ENCODE measurements at places on chromosomes 7 and 10. TPM values are rescaled to one million over a fixed set of nuclear protein-coding genes. Genes with fewer than 3 reads are reported as not detected.
A peak's percentile ranks its signal among the peaks of the same experiment; 100 is the strongest.

Gene RAMP3
- total RNA-seq: 0.35 TPM

Gene NYAP1
- 4.9 TPM for total RNA-seq

GRCh38 chr10:75499556-75500160 is 68.2 kb downstream of the LRMDA start:
- no peak for DNase-seq

Gene CCDC3
- total RNA-seq: 5.2 TPM

GRCh38 chr7:151083071-151083823 is at the start of gene TMUB1:
Gene TMUB1, minus strand, starts transcription at chr7:151083493. Its CDS starts 930 bp downstream, at chr7:151082563.
- peak; percentile 83 for DNase-seq

DNA sequence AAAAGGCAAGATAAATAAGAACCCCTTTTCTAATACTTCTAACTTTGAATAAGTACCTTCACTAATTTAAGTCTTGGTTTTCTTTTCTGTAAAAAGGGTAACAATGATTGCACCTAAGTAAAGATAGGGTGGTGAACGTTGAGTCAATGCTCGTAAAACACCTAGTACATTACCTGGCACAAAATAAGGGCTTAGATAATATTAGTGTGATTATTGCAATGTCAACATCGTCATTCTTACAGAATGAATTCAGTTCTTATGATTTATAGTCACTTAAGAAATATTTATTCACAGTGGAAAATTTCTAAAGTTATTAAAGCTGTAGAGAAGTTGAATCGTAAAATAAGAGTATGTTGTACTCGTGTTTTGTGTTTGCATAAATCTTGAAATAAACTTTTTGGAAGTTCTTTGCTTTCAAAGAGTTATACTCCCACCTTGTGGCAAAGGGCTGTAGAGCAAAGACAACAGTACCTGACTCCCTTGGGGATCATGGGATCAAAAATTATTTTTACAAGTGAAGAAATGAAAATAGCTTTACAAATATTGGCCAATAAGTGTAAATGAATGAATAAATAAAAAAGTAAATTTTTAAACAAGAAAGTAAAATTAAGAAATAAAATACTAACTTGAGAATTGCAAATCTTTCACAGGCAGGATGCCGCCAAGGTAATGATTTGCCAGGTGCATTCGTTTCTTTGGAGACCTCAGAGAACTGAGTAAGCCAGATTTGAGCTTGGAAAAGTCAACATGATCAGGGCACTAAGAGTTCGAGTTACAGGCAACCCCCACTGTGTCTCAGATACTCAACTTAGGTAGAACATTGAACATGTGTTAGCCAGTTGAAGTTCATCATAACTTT is 285.8 kb upstream of the CACNA2D1 start:
- peak; percentile 75 for DNase-seq

DNA sequence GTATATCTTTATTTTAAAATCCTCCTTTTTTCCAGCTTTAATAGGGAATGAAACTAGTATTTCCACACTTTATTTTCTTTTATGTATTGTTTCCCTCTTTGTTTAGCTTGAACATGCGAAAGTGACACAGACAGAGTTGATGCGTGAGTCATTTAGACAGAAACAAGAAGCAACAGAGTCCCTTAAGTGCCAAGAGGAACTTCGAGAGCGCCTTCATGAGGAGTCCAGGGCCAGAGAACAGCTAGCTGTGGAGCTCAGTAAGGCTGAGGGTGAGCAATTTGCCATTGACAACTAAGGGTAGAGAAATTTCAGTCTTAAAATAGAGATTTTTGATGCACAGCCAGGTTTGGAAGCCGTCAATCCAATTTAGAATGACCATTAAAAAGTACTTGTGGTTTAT is 73.1 kb downstream of the CYP51A1 start:
- DNase-seq: no peak

DNA sequence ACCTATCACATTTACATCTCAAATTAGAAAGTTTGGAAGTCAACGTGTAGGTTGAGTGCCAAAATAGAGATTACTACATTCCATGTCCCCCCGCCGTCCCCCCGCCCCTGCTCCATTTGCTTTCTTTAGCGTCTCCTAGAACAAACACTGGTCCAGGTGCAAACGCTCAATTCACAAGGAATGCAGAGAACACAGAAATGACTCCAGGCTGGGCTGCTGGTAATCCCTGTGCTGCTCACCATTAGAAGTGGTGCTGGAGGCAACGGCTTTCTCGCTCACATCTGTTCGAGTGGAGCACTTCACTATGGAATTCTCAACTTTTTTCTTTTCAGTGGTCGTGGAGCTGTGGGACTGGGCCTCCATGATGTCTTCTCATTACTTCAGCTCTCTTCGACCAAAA is 14.1 kb downstream of the GLI3 start:
- peak; percentile 85 for DNase-seq

Gene DOCK4
- total RNA-seq: 33.8 TPM

Gene CEP55
- 15.0 TPM for total RNA-seq

Gene XRCC2
- 33.2 TPM for total RNA-seq

DNA sequence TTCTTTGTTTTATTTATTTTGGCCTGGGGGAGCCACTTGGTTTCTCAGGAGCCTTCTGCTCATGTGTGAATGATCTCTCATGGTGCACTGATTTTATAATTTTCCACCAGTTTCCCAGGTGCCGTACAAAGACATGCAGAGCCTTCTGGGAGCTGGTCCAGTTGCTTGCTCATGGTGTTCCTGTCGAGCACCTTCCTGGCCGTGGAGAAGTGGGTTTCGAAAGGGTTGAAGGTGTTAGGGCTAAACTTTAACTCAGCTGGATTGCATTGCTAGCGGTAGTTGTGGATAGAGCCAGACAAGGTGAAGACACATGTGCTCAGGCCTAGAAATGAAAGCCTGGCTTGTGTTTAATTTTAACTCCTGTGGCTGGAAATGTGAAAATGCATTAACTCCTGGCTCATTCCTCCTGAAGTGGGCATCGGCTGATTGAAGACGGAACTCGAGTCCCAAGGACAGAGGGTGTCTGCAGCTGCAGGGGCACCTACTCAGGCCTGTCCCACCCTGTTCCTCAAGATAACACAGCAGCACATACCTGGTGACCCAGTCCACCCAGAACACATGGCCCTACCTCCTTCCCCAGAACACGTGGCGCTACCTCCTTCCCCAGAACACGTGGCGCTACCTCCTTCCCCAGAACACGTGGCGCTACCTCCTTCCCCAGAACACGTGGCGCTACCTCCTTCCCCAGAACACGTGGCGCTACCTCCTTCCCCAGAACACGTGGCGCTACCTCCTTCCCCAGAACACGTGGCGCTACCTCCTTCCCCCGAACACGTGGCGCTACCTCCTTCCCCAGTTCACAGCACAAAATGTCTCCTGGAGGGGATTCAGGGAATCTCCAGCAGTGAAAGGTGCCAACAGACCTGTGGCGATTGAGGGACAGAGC is 133.2 kb downstream of the WDR37 start:
- DNase-seq: no peak

Gene TUBB8
- 1.4 TPM for total RNA-seq

DNA sequence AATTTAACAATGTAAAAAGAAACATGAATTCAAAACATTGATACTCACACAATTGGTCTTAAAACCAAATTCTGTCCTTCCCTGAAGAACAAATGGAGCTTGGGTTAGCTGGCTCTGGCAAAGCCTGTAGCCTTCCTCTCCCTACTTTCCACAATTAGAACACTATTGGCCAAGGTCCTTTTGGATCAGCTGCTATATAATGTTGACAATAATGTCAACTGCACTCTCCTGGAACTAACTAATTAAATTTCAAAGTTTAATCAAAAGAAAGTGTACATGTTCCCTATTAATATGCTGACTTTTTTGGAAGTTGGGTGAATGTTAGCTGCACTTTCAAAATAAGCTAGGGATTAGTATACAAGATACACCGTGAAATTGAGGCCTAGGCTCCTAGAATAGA is 440.1 kb upstream of the NFE2L3 start:
- DNase-seq: no peak

GRCh38 chr7:45223078-45223477 is 65.5 kb downstream of the RAMP3 start:
- no peak for DNase-seq

Gene COL17A1
- 0.04 TPM for total RNA-seq

Gene UNC5B
- 31.2 TPM for total RNA-seq

Data from GM23338 (cell line).